ENCODE measurements at places on chromosomes 2 and 18.

- no peak for DNase-seq
Observed at GRCh38 chr18:56962322-56962721, 184.6 kb upstream of the BOD1L2 start.

- DNase-seq = no peak
Observed at GRCh38 chr2:234580686-234581085, 83.8 kb upstream of the ARL4C start.

DNA sequence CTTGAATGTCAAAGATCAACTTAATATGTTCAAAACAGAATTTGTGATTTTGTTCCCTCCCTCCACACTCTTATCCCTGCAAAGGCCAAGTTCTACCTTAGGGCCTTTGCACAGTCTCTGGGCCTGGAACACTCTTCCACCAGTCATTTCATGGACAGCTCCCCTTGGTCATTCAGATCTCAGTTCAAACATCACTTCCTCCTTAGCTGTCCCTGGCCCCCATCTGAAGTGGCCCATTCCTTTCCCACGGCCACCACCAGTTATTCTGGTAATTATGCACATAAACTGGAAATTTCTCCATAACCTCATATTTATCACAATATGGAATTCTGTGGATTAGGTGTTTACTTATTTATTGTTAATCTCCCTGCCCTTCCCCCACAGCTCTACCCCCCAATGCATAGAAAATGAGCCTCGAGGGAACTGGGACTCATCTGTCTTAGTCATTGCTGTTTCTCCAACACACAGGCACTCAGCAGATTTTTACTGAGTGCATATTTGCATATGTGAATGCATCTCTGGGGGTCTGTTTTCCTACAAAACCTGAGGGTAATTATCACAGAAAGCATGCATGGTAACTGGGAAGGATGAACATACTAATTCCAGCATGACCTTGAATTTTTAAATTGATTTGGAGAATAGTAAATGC, 35.5 kb upstream of the SPTBN1 start:
- DNase-seq = no peak

DNA sequence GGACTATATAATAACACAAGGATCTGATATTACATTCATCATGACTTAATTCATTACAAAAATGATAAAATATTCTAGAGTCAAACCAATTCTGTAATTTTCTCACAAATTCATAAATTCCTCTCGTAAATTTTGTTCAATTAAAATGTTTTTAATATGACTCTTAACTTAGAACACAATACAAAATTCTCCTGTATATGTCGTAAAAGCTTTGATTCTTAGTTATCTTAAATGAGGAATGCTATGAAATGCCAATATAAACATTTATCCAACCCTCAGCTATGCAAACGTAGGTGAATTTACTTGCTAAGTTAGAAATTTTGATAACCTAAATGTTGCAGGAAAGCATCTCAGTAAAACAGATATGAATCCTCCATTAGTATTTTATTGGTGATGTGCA, 28.9 kb downstream of the ARHGAP15 start:
- no peak for DNase-seq

- no peak for DNase-seq
Observed at GRCh38 chr2:46239847-46240181, 57.4 kb upstream of the EPAS1 start.

GRCh38 chr2:198326431-198326830, 522.0 kb downstream of the PLCL1 start:
- no peak for DNase-seq

GRCh38 chr2:167756446-167756845, 490.9 kb downstream of the STK39 start:
- no peak for DNase-seq

GRCh38 chr2:96386470-96386869, 50.9 kb downstream of the NCAPH start:
- no peak for DNase-seq

DNA sequence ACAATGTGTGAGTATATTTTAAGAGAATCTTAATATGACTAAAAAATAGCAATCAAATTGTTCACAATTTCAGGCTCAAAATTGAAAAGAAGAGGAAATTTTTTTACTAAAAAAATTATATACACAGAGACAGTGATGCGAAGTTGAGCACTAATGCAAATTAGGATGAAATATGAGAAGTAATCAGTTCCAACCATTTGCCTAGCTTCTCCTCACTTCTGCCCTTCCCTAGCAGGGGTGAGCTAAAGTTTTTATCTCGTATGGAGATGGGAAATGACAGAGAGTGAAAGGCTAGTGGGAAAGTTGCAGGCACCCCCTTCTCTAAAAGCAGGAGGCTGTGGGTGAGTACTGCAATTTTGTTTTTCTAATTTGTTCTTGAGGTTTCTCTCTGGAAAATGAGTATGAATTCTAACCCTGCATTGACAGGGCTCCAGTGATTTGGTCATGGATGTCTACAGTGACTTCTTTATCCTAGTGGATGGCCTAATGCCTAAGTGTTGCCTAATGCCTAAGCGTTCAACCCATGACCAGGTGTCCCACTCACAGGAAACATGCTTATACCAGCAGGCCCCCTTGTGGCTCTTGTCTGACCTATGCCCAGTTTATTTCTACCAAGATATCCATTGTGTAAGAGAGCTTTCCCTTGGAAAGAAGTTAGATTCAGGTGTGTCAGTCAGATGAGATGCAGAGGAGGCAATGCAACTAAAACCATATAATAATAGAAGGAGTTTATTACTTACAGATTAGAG, 78.0 kb upstream of the HNMT start:
- no peak for DNase-seq

DNA sequence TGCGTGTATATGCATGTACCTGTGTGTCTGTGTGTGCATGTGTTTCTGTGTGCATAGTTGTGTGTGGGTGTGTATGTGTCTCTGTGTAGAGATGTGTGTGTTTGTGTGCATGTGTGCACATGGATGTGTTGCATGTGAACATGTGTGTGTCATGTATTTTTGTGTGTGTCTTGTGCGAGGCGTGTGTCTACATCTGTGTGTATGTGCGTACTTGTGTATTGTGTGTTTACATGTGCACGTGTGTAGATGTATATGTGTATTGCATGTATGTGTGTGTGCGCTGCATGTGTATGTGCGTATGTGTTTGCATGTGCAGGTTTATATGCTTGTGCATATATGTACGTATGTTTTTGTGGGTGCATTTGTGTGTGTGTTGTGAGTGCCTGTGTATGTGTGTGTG, 735.2 kb downstream of the GALR1 start:
- DNase-seq = no peak

DNA sequence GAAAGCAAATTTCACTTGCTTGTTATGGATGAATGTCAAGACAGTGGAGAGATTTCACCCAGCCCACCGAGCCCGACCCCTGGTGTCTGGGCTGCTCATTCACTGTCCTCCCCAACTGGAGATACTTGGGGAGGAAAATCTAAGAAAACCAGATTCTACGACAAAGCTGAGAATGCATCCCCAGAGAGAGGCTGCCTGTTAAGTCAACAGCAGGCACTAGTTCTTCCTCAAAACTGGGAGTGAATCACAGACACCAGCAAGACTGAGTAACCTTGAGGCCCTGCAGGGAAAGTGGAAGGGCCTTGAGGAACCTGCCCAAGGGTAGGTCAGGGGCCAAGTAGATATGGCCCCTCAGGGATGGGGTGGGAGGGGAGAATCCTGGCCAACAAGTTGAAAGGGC, 34.2 kb upstream of the MLPH start:
- no peak for DNase-seq

- DNase-seq = no peak
Observed at GRCh38 chr2:78431241-78431640, 594.3 kb upstream of the REG3G start.

GRCh38 chr18:830315-830901, 18.4 kb upstream of the YES1 start:
- DNase-seq = no peak

DNA sequence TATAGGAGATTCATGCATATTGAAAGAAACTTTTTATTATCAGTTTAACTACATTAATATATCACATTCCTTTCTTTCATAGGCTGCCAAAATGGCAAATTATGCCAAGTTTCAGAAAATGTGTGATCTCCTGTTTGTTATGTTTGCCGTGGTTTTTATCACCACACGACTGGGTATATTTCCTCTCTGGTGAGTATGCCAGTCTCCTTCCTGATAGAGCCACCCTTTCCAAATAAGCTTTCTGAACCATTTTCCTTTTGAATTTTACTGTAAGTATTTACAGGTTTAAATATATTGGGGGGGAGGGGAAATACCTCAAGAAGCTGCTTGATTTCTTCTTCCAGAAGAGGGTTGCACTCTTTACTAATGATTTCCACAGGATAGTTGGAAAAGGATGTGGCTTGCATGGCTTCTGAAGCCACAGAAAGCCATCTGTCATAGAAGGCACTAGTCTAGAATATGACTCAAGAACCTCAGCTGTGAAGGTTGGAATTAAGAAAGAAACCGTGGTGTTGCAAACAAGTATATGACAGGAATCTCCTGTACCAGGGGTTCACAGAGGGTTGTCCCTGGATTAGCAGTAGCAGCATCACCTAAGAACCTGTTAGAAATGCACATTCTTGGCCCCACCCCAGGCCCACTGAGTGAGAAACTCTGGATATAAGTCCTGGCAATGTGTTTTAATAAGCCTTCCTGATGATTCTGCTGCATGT, 84.5 kb upstream of the NOSTRIN start:
- no peak for DNase-seq

DNA sequence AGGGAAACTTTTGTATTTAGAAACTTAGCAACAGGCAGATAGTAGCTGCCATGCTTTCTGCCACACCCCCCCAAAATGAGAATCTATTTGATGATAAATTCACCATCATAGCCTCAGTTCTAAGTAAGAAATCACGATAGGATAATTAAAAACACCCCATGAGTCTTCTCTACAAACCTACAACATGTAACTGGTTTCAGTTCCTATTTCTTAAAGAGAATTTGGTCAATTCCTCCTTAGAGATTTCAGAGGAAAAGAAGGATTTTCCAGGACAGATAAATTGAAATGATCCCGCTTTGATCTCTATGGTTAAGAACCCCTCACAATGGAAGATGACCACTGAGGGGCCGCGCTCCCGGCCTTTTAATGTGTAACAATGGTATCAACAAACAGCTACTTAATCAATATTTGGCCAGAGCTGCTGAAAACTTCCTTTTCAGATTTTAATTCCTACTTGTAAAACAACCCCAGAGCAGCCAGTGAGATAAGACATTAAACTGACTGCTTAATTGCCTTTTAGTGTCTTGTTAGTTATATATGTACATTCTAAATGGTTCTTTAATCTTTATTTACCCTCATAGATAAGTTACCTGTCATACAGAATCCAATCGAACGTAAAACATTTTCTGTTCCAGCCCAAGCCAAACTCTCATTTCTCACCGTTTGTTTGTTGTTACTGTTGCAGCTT, 10.1 kb downstream of the PAX3 start:
- DNase-seq = no peak

GRCh38 chr2:208466151-208466919, 59.7 kb downstream of the PTH2R start:
- no peak for DNase-seq

GRCh38 chr18:79458917-79459803, 63.4 kb downstream of the NFATC1 start:
- no peak for DNase-seq

DNA sequence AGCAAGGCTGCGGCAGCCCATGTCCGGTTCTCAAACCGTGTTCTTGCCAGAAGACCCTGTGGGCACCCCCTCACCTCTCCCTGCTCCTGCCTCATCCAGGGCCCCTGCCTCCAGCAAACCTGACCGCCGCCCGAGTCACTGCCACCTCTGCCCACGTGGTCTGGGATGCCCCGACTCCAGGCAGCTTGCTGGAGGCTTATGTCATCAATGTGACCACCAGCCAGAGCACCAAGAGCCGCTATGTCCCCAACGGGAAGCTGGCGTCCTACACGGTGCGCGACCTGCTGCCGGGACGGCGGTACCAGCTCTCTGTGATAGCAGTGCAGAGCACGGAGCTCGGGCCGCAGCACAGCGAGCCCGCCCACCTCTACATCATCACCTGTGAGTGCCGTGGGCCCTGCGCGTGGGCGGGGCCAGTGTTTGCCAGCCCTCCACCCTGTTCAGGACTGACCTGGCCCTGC, 32.2 kb downstream of the MTERF4 start:
- no peak for DNase-seq

DNA sequence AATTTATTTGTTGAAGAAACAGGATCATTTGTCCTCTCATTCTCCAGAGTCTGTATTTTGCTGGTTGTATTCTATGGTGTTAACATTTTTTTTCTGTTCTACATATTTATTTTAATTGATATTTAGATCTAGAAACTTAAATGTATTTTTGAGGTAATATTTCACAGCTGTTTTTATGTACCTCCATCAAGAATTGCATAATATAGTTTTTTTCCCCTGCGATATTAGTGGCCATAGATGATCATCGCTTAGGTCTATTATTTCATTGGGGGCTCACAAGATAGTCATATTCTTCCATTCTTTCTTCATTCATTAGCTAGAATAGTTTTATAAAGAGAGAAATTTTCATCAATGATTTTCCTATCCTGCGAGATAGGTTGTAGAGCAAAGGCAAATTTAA, 89.3 kb downstream of the PARD3B start:
- no peak for DNase-seq

DNA sequence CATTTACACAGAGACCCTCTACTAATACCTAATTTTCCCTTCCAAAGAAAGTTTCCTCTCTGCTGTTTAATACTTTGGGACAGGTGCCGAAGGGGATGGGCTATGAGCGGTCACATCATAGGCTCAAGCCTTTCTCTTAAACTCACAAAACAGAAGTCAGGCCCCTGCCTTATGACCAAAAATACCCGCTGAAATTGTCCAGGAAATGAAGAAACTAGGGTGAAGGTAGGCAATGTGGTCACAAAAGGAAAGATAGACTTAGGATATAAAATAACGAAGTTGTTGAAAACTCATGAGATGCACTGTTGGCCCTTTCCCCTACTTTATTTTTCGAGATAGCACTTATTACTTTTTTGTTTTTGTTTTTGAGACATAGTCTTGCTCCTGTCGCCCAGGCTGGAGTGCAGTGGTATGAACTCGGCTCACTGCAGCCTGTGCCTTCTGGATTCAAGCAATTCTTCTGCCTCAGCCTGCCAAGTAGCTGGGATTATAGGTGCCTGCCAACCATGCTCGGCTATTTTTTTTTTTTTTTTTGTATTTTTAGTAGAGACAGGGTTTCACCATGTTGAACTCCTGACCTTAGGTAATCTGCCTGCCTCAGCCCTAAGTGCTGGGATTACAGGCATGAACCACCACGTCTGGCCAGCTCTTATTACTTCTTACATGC, 16.3 kb downstream of the SLC8A1 start:
- no peak for DNase-seq

DNA sequence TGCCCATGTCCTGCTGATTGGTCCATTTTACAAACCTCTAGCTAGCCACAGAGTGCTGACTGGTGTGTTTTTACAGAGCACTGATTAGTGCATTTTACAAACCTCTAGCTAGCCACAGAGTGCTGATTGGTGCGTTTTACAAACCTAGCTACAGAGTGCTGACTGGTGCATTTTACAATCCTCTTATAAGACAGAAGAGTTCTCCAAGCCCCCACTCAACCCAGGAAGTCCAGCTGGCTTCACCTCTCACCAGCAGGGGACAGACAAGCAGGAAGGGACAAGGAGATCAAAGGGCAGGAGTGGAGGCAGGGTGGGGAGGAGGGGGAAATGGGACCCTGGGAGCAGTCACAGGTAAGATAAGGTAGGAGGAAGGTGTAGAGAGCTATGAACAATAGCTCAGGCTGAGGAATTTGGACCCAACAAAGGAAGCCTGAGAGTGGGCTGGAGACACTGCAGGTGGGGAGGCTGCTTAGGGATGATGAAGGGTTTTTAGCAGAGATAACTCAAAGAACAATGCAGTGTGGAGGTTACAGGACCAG, 37.1 kb downstream of the SH2D6 start:
- DNase-seq = no peak

GRCh38 chr2:113977660-113978523, 88.0 kb downstream of the ACTR3 start:
- DNase-seq = no peak
